Mesothelial cell of epicardium (in vitro differentiated cells): ENCODE measurements at places on chromosomes 5 and 9. TPM values are rescaled to one million over a fixed set of nuclear protein-coding genes. Genes with fewer than 3 reads are reported as not detected.

DNA sequence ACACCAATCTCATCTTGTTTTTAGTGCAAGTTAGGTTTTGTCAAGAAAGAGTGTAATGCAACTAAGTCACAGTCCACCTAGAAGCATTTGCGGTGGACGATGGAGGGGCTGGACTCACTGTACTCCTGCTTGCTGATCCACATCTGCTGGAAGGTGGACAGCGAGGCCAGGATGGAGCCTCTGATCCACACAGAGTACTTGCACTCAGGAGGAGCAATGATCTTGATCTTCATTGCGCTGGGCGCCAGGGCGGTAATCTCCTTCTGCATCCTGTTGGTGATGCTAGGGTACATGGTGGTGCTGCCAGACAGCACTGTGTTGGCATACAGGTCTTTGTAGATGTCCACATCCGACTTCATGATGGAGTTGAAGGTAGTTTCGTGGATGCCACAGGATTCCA lies 20.2 kb upstream of the SPZ1 start:
- no peak for DNase-seq
- no peak overlapping the region for H3K4me3 ChIP-seq
- no peaks in the 10 kb centered on the region for H3K27me3 ChIP-seq
- H3K36me3 ChIP-seq: no peaks in the 10 kb centered on the region

GRCh38 chr9:20734275-20734674 lies 50.2 kb downstream of the FOCAD start:
- peaks cover 29% of the 10 kb centered on the region for H3K36me3 ChIP-seq
- no peak for DNase-seq
- H3K27ac ChIP-seq: no peak overlapping the region
- peaks cover 4% of the 10 kb centered on the region for H3K4me1 ChIP-seq
- no peaks in the 10 kb centered on the region for H3K27me3 ChIP-seq
- no peak overlapping the region for H3K4me3 ChIP-seq

DNA sequence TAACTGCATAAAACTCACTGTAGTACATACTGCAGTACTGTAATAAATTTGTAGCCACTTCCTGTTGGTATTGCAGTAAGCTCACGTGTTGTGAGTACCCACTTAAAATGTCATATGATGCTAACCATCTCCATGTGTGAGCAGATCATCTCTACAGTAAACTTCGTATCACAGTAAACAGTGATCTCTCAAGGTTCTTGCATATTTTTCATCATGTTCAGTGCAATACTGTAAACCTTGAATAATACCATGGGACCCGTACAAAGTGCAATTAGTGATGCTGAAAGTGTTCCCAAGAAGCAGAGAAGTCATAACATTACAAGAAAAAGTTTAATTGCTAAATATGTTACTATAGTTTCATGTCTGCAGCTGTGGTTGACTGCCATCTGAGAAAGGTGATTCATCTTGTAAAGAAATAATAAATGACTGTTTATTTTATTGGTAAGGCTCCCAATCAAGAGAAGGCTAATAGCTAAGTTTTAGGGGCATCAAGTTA lies 253.8 kb upstream of the POU5F2 start:
- H3K4me1 ChIP-seq: peaks cover 14% of the 10 kb centered on the region
- no peak for DNase-seq
- H3K27me3 ChIP-seq: no peaks in the 10 kb centered on the region

SLC45A2 gene
- 0.45 to 0.63 TPM (median 0.62 TPM) in 3 replicates for total RNA-seq
